RKO (cell line): ENCODE measurements at places on chromosomes 6 and 20.

GRCh38 chr6:90068264-90068663 is 174.0 kb downstream of the GJA10 start:
- DNase-seq = peak; percentile 35

DNA sequence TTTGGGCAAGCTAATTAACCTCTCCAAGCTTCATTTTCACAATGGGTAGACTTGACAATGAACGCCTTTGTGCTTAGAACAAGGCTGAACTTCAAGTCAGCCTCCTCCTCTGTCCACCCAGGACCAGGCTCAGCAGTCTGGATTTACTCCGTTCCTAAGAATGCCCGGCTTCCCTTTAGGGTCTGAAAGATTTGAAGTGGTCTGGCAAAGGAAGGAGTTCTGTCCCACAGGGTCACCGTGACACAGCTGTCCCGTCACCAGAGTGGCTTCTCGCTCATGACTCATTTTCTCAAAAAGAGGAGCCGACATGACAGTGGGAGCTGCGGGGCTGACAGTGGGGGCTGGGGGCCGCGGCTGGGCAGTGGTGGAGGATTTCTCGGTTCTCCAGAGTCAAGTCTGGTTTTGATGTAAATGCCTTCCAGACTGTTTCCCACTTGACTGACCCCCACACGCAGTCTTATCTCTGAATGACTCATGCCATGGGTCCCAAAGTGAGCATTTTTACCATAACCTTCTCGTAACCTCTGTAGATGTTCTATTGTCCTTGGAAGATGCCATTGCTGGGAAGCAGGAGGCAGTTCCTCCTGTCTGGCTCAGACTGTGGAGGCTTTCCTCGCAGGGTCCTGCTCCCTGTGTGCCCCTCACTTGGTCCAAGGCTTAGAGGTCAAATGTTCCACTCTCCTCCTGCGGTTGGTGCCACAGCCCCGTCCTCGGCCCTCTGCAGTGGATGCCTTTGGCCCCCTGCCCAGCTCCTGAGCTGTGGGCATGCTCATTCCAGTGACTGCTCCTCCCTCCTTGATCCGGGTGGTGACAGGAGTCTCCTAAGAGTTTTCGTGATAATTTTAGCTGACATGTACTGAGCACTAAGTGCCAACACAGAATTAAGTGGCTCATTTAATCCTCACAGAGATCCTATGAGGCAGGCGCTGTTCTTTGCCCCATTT is 253.1 kb downstream of the FNDC1 start:
- no peak for DNase-seq

DNA sequence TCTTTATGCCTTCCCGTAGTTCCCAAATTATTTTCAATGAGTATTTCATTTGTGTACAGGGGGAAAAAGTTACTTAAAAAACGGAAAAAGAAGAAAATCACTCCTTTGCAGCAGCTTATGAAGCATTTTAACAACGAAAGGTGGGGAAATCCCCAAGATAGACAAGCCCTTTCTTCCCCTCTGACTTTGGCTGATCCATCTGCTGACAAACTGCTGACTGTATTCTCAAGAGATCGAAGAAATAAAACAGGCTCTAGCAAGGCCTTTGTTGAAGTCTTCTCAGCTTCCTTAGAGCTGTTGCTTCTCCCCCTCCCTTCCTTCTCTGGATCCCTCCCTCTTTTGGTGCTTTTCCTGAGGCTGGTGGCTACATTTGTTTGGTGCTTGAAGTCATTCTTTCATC is 325.2 kb downstream of the NRN1 start:
- DNase-seq = no peak

GRCh38 chr6:1719922-1720321 is 110.2 kb downstream of the FOXC1 start:
- DNase-seq = no peak

- no peak for DNase-seq
Observed at GRCh38 chr6:3341467-3341866, 82.7 kb downstream of the PSMG4 start.

DNA sequence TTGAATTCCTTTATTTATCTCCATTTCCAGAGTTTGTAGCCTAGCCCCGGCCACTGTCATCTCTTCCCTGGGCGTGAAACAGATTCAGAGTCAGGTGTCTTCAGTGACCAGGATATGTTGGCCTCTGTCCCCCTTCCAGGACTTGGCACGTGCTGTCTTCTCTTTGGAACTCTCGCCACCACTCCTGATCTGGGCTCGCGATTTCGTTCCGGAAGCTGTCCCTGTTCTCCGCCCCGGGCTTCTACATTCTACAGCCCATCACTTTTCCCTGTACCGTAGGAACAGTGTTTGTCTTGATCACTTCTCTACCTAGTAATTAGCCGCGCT is 739 bp downstream of the GSS start:
- peak; percentile 87 for DNase-seq

GRCh38 chr6:33199687-33200218 is 712 bp downstream of the RXRB start:
- DNase-seq = peak; percentile 86

GRCh38 chr20:62219992-62220665 is at the start of gene HRH3:
TSS of gene HRH3 (minus strand) at chr20:62220278. CDS start at chr20:62219970, 308 bp downstream.
- DNase-seq = no peak

DNA sequence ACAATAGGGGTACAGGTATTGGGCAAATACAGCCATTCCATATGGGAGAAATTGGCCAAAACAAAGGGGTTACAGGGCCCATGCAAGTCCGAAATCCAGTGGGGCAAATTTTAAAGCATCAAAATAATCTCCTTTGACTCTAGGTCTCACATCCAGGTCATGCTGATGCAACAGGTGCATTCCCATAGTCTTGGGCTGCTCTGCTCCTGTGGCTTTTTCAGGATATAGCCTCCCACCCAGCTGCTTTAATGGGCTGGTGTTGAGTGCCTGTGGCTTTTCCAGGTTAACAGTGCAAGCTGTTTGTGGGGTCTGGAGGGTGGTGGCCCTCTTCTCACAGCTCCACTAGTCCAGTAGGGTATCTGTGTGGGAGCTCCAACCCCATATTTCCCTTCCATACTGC is 607.1 kb downstream of the MEI4 start:
- no peak for DNase-seq
